HAP-1 (cell line): ENCODE measurements at places on chromosomes 3 and 15.

GRCh38 chr3:64262574-64263114 lies 37.4 kb upstream of the PRICKLE2 start:
- no peak for DNase-seq

GRCh38 chr15:35697549-35698299 lies 151.8 kb upstream of the DPH6 start:
- no peak for DNase-seq

- no peak for DNase-seq
Observed at GRCh38 chr3:129961141-129961541, 13.4 kb upstream of the TRH start.

DNA sequence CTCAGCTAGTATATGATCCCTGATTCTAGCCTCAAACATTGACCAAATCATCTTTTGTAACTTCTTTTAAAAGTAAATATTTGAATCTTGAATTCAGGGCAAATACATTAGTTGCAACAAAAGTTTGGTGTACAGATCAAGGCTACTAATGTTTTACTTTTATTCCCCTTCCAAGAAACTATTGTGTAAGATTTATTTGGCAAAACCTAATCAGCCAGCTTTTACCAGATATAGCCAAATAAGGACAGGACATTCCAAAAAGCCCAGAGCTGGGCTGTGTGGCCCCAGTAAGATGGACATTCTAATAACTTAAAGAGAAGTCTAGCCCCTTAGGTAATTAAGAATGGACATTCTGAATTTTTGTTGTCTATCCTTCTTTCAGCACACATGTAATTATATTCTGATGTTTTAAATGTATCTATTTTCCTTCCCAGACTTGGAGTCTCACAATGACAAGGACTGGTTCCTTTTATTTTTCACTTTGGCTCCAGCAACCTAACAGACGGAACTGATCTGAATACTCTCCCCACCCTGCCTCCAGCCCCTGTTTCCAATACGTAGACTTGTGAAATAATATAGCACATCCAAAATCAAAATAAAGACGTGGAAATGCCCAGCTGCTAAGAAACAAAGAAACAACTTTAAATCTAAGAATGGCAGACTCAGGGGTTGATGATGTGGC lies 48.1 kb downstream of the STARD5 start:
- no peak for DNase-seq

DNA sequence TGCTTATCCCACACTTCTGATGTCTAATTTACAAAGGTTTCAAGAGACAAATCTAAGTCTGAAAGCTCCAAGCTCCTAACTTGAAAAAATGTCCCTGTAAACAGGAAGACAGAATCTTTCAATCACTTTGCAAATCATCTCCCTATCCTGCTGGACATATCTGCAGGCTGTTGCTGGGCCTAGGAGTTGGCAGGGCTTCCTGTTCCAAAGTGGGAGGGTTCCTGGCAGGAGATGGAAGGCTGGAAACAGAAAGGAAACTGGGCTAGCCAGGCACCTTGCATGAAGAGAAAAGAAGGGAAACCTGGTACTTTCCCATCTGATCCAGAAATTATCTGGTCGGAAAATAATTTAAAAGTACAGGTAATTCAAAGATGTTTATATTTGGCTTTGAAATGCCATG lies 227.3 kb upstream of the IL12A start:
- no peak for DNase-seq

DNA sequence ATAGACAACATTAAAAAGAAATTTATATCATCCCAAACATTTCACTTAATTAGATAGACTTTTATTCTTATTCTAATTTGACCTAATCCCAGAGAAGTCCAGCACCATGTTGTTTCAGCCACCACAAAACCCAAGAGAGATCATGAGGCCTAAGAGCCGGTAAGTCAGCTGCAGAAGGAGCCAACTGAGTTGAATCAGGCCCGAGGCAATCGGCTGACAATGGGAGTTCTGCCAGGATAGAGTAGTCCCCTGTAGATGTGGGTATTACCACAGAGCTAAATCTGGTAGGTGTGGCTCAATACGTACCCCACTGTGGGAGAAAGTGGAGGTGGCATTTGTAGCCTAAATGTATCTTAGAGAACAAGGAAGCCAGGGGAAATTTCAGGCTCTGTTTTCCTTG lies 49.7 kb upstream of the UMPS start:
- DNase-seq, result no peak

GRCh38 chr15:41944313-41944940 lies 27.9 kb downstream of the EHD4 start:
- DNase-seq, result no peak

DNA sequence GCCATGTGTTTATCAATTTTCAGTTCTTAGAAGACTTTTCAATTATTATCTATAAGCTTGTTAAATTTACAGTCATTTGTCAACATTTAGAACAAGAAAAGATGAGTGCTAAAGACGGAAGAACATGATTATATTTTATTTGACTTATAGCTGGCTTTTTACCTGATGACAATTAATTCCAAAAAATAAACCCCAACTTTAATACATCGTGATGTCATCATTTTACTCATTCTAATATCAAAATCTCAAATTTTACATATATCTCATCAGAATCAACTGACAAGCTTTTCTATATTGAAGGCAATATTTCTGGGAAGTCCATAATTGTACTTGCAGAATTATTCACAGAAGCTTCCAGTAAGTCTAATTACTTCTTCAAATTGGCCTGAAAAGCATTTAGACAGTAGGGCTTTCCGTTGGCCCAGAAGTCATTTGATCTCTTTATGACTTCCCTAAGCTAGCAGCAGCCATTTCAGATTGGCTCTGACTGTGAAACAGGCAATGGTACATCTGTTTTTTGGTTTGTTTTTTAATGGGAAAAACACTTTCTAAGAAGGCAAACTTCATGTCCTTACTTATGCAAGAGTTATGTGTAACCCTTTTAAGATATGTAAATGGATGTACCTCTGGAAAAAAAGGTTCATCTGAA lies 234.7 kb upstream of the PLSCR5 start:
- DNase-seq, result no peak

- DNase-seq, result no peak
Observed at GRCh38 chr15:85316244-85316934, 64.0 kb upstream of the AKAP13 start.

DNA sequence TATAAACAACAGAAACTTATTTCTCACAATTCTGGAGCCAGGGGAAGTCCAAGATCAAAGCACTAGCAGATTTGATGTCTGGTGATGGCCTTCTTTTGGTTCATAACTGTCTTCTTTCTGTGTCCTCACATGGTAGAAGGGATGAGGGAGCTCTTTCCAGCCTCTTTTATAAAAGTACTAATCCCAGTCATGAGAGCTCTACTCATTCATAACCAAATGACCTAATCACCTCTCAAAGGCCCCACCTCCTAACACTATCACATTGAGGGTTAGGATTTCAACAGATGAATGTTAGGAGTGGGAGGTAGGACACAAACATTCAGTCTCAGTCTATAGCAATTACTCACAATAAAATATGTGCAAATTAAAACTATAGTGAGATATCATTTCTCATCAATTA lies 50.1 kb upstream of the UBE2E2 start:
- DNase-seq, result no peak

- no peak for DNase-seq
Observed at GRCh38 chr3:8988791-8989558, 25.7 kb upstream of the RAD18 start.

DNA sequence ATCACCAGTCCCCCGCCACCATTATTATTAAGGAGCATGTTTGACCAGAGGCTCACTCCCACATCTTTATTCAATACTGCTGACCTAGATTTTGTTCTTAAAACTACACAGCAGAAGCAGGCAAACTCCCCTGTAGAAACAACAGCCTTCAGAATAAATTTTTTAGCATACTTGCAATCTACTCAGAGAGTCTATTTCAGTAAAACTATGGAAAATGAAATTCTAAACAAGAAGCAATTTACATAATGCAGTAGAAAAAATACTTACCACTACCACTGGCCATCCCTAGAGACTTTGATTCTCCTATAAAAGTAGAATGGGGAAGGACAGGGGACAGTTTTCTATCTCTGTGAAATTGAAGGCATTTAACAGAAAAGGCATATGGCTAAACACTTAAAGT lies 76.0 kb downstream of the MAP4 start:
- DNase-seq, result no peak

- no peak for DNase-seq
Observed at GRCh38 chr3:145145461-145145860, 1015.5 kb downstream of the PLOD2 start.

DNA sequence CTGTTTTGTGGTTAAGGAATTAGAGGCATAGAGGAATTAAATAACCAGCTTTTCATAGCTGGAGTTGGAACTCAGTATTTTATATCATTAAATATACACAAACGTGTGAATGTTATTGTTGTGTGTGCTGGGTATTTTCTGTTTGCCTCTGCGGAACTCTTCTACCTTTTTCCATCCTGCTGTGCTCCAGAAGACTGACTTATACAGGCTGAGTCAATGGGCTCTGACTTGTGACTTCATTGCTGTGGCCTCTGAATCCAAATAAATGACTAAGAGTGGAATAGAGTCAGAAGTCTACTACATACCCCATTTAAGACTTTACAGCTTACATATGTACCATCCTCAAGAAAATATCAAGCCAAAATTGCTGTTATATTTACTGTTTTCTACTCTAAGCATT lies 17.6 kb downstream of the ARIH1 start:
- no peak for DNase-seq

DNA sequence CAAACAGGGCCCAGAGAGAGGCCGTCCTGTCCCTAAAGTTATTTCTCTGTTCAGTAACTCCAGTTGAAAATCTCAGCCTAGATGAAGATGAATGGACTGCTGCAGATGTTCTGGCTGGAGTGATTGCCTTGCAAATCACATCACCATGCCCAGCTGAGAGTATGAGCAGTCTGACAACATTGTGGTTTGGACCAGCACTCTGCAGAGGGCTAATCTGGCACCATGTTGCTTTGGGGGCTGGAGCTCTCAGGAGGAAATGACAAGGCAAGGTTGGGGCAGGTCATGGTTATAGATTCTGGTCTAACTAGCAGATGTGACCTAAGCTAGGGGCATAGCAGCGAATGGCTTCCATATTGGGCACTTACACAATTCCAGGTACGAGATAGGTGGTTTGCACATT lies 314.2 kb downstream of the CLSTN2 start:
- no peak for DNase-seq

DNA sequence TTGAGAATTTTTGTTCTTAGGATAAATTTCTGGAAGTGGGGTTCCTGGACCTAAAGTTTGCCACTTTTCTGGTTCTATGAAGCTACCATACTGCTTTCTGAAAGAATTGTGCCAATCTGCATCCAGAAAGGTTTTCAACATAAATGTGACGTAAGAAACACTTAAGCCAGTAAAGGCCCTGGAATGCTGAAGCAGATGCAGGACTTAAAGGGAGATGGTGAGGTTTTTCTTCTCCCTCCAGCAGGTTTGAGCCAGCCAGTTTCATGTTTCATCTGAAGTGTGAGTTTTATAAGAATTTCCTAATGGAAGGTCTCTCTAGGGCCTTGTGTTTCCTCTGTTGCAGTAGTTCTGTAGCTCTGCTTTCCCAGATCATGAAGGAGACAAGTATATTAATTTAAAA lies 33.1 kb downstream of the ZNF592 start:
- DNase-seq, result no peak

- no peak for DNase-seq
Observed at GRCh38 chr3:72372161-72372560, 476.1 kb downstream of the SHQ1 start.

DNA sequence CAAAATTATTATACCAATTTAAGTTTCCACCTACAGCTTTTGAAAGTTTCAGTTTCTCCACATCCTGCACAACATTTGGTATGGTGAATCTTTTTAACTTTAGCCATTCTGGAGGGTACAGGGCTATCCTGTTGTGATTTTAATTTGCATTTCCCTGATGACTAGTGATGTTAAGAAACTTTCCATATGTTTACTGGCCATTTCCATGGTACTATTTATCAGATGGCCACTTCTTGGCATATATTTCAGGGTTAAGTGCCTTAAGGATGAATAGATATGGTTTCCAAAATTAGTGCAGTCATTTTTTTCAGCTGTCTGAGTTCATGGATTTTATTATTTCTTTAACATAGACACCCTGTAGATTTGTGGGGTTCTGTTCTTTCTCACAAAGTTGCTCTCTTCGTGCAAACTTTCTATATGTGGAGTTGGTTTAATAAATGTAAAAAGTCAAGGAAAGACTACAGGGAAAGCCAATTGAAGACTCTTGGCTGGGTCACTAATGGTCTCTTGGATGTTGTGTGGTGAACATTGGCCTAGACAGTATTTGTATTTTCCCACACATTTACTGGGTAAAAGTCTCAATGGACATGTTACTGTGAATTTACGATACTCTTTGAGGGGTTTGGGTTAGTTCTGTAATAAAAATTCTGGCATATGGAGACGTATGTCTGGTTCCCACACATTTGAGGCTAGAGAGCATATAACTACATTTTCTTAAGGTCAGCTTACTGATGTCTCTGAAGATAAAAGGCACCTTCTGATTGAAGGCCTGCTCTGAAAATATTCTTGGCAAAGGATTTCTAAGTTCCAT lies 147.5 kb upstream of the PDZRN3 start:
- no peak for DNase-seq

DNA sequence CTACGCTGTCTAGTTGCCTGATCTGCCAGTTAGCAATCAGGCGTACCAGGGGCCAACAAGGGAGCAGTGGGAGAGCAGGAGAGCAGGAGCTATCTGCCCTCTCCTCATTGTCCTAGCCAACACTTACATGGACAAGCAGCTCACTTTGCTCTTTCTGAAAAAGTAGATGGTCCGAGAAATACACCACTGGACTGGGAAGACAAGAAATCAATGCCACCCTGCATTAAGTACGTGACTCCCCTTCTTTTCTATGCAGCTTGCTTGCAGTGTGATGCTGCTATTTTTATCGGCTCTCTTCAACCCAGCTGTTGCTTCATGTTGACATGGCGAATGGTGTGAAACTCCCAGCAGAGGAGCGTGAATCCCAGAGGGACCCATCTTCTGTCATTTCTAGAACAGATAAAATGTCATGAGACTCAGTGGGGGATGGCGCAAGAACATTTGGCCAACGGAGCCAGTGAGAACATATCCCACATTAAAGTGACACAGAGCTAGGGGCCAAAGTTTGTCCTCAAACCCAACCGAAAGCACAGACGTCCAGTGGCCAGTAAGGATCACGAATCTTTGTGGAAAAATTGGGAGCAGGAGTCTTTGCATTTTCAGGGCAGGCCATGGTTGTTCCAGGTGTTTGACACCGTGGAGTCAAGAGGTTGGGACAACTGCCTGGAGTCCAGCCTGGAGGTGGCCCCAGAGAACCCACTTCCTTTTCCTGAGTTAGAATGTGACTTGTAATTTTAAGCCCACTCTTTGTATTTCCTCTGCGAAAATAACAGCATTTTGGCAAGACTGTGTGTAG lies 53.7 kb upstream of the MEF2A start:
- DNase-seq, result no peak

GRCh38 chr3:36900474-36901443 lies 44.1 kb downstream of the TRANK1 start:
- no peak for DNase-seq

DNA sequence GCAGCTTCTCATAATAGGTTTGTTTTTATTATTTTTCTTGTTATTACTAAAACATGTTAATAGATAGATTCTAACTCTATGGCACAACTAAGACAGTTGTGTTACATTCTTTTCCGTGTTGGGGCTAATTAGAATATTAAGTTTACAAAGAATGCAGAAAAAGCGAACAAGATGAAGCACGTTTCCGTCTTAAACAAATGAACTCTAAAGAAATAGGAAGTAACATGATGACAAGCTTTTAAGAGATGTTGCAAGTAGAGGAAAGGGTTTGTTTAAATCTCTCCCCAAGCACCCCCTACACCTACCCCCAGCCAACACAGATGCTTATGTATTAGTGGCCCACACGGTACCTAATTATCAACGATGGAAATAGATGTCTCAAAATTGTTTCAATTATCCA lies 207.1 kb downstream of the TP63 start:
- no peak for DNase-seq
